ENCODE measurements at places on chromosomes 4 and X.

- H3K27ac ChIP-seq: no peak overlapping the region
- peaks cover 12% of the 10 kb centered on the region for H3K27me3 ChIP-seq
- no peaks in the 10 kb centered on the region for H3K4me1 ChIP-seq
- H3K36me3 ChIP-seq: no peaks in the 10 kb centered on the region
- no peak for DNase-seq
- H3K4me3 ChIP-seq: no peak overlapping the region
Observed at GRCh38 chr4:154421618-154422017, 70.0 kb downstream of the DCHS2 start.

- H3K27ac ChIP-seq: no peak overlapping the region
- no peak for DNase-seq
- H3K36me3 ChIP-seq: no peaks in the 10 kb centered on the region
- no peaks in the 10 kb centered on the region for H3K27me3 ChIP-seq
Observed at GRCh38 chr4:108336076-108336475, 167.3 kb upstream of the LEF1 start.

DNA sequence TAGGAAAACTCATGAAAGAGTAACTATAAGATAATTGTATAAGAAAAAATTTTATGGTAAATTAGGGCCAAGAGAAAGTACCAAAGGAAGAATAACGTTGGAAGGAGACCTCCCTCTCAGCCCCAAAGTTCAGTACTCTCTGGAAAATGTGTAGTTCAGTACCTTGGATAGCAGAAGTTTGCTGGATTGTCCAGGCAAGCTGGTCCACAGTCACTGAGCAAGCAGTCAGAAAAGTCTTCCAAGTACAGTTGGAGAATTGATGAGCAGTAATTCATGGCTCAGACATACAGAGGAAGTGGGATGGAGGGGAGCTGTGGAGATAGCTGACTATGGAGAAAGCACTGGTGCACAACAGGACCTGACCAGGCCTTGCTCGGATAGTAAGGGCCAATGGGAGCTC lies 598.2 kb upstream of the NDST4 start:
- no peaks in the 10 kb centered on the region for H3K36me3 ChIP-seq
- no peak for DNase-seq
- H3K27me3 ChIP-seq: no peaks in the 10 kb centered on the region
- no peaks in the 10 kb centered on the region for H3K4me1 ChIP-seq
- H3K27ac ChIP-seq: no peak overlapping the region

GRCh38 chrX:143757375-143757774 lies 36.8 kb upstream of the SPANXN2 start:
- no peaks in the 10 kb centered on the region for H3K36me3 ChIP-seq
- H3K4me1 ChIP-seq: no peaks in the 10 kb centered on the region
- H3K4me3 ChIP-seq: no peak overlapping the region
- no peak for DNase-seq
- no peak overlapping the region for H3K27ac ChIP-seq
- no peaks in the 10 kb centered on the region for H3K27me3 ChIP-seq

- H3K4me1 ChIP-seq: no peaks in the 10 kb centered on the region
- H3K4me3 ChIP-seq: no peak overlapping the region
- H3K27me3 ChIP-seq: no peaks in the 10 kb centered on the region
- no peaks in the 10 kb centered on the region for H3K36me3 ChIP-seq
Observed at GRCh38 chr4:171650543-171650942, 162.7 kb upstream of the GALNTL6 start.

All from heart right ventricle (tissue), 16 donors.